ENCODE measurements at places on chromosomes 2 and 18. TPM values are rescaled to one million over a fixed set of nuclear protein-coding genes. Genes with fewer than 3 reads are reported as not detected.

- no peak for DNase-seq
Measured at GRCh38 chr18:13485604-13486003, 240.8 kb downstream of the FAM210A start.

DNA sequence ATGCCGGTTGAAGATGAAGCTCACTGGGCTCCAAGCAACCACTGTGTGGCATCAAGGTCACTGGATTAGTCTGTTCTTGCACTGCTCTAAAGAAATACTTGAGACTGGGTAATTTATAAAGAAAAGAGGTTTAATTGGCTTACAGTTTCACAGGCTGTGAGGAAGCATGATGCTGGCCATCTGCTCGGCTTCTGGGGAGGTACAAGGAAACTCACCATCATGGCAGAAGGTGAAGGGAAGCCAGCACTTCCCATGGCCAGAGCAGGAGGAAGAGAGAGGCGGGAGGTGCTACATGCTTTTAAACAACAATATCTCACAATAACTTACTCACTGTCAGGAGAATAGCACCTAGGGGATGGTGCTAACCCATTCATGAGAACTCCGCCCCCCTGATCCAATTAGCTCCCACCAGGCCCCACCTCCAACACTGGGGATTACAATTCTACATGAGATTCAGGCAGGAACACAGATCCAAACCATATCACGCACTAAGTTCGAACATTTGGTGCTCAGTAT lies 109.7 kb upstream of the MGAT5 start:
- DNase-seq: no peak

GRCh38 chr2:26577442-26578112 lies 63.6 kb downstream of the CIB4 start:
- peak; percentile 75 for DNase-seq

DNA sequence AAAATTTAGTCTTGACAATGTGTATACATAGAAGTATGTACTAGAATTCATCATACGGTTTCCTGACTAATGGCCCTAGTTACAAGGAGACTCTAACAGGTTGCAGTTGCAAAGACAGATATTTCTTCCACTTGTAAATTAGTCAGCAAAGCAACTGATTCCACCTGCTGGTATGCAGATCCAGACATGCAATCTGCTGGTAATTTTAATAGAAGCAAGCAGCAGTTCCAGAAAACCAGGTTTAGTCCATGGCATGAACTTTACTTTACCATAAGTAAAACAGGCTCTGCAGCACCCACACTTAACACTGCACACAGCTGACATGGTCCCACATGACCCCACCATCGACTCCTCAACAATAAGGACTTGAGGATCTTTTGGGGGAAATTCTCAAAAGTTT lies 110.9 kb upstream of the SP3 start:
- peak; percentile 51 for DNase-seq

The SANBR gene
- total RNA-seq: 27.7 TPM

The RAB6C gene
- total RNA-seq: 1.9 TPM

DNA sequence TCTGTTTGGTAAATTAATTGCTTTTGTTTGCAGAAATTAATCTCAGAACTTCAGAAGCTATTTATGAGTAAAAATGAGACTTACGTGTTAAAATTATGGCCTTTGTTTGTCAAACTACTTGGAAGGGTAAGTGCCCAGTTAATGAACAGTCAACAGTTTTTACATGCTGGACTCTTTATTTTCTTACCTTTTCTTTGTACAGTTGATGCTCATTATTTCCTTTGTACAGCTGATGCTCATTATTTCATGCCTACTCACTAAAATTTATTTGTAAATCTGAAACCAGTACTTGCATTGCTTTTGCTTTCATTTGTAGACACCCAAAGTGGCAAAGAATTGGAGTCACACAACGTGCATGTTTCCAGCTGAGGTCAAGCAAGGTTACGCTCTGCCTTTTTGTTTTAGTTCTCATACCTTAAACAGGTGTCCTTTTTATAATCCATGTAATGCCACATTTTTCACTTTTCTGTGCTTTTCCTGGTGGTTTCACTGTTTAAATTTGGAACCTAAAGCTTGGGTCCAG lies 13.3 kb downstream of the RIF1 start:
- no peak for DNase-seq

The TRABD2A gene
- total RNA-seq: 4.8 TPM

DNA sequence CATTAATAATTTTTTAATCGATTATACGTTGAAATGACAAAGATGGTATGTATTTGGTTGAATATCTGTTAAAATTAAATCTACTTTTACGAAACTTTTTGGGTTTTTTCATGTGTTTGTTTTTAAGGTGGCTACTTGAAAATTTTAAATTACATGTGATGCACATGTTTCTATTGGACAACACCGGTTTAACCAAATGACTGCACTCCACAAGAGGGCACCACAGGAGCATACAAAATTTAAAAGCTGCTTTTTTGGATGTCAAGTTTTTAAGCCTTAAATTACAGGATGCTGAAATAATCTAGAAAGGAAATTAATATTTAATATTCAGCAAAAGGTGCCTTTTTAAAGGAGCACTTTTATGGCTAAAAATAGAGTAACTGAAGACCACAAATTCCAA lies 98.7 kb downstream of the ACVR1 start:
- DNase-seq: peak; percentile 42

DNA sequence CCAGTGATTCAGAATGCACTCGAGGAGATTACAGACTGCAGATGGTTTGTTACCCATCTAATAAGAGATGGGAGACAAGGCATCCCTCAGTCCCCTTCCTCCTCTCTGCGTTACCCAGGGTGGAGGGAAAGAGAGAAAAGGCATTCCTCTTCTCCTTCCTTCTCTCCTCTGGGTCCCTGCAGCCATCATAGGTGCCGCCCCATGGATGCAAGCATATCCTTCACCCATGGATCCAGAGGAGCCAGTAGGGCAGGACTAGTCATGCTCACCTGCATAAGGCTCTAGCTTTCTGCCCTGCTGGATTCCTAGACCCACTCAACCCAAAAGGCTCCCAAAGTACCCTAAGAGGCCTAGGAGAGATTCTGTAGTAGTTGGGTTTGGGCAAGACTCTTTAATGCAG lies 20.4 kb downstream of the CMPK2 start:
- no peak for DNase-seq

DNA sequence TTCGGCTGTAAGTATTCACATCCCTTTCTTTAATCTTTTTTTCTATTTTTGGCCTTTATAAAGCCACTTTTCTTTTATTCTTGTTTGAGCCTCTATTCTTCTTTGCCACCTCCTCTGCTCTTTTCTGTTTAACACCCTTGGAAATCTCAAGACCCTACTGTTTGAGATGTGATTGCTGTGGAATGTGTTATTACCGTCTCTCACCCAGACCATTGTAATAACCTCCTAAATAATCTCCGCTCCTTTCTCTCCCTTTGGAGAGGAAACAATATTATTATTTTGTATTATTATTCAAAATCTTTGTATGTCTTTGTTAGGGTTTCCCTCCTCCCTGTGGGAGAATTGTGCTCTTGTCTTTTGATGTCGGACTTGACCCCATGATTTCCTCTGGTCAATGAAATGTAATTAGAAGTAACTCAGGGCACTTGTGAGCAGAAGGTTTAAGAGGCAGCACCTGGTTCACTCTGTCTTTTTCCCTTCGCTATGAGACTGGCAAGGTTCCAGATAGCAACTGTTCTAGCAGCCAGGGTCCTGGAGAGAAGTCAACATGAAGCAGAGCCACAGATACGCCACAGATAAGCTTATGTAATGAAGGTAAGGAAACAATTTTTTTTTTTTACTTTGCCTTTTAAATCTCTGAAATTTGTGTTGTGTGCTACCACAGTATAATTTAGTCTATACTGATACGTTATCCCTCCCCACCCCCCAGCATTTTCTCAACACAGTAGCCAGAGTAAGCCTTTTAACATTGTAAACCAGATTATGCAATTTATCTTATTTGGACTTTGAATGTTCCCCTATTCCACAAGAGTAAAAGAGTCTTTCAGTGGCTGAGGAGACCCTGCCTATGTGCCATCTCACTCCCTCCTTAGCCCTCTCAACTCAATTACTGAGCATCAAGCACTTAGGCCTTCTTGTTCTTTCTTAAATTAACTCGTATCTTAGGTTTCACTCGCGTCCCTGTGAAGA lies 601.2 kb upstream of the ZNF804A start:
- peak; percentile 5 for DNase-seq
